Esophagus mucosa (tissue), 1 donor: ENCODE measurements at places on chromosomes 11 and 22. TPM values are rescaled to one million over a fixed set of nuclear protein-coding genes. Genes with fewer than 3 reads are reported as not detected.

- ATAC-seq, result no peak
Measured at GRCh38 chr22:42586381-42586780, 28.3 kb downstream of the POLDIP3 start.

- no peak for ATAC-seq
Measured at GRCh38 chr11:84720706-84721402, 906.3 kb downstream of the DLG2 start.

DNA sequence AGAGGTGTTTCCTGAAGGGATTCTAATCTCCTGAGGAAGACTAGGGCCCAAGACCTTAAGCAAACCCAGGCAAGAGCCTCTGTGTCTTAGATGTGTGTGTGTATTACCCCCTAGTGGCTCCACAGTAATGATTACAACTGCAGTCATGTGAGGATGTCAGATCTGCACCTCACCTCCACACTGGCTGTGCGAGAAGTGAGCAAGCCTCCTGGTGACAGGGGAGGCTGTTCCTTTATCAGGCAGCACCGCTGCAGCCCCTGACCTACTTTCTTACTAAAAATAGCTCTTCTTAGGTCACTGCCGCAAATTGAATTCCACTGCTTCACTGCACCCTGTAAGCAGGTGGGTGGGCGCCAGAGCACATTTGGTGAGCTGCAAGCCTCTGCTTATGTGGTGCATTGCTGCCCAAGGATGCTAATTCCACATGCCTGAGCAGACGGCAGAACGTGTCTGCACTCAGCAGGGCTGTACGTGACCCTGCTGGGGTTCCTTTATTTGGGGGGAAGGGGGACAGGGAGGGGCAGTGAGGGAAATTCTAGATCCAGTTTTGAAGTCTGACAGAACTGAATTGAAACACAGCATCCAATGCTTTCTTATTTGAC, 112.4 kb downstream of the KCNC1 start:
- ATAC-seq, result no peak

DNA sequence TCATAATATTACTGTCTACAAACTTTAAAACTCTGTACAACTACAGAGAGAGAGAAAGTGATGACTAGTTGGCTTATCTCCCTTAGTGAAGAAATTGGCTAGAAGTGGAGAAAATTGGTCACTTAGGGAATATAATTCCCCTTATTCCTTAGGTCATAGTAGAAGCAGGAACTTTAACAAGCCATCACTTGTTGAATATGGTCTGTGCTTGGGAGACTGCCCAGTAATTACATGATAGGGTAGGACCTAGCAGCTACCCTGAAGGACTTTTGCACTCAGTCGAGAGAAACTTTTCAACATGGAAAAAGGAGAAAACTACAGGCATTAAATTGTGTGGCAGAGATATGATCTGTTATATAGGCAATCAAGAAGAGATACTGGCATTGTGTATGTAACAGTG, 576.5 kb upstream of the CCDC90B start:
- ATAC-seq, result no peak

- no peak for ATAC-seq
Measured at GRCh38 chr11:30855383-30856006, 269.3 kb upstream of the MPPED2 start.

GRCh38 chr11:47572715-47573255, 6.0 kb downstream of the KBTBD4 start:
- ATAC-seq, result no peak

DNA sequence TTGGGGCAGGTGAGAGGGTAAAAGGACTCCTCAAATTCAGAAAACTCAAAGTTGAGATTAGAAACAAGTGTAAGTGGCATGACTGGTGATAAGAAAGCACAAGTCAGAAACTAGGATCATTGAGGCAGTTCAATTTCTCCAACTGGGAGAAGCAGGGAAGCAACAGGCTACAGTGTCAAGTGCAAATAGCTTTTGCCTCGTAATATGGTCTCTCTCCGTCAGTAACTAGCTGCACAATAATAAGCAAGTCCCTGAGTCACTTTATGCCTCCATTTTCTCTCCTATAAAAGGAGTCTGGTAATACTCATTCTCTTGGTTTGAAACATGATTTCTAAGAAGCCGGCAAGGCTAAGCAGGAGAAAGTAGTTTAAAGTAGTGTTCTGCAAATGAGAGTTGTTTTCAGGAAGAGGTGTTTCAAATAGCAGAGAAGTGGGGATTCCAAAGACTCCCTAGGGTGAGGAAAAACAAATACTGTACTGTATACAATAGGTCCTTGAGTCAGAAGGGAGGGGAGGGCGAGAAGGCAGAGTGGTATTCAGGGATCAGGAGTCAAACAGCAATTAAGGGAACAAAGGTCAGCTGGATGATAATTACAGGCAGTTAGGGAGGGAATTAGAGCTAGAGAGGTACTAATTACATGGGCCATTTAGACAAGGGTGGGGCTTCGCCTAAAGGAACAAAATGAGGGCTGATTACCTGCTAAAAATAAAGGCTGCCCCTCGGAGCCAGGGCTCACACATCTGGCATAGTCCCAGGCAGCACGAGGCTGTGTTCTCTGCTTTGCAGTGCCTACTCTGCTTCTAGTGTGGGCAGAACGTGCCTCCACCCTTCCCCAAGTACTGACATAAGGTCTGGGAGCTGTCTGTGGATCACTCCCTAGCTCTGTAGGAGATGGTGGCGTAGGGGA, 96.0 kb upstream of the BDNF start:
- ATAC-seq, result no peak

- no peak for ATAC-seq
Measured at GRCh38 chr22:19982991-19983578, 33.5 kb downstream of the ARVCF start.

GRCh38 chr11:112590764-112591163, 330.1 kb upstream of the PLET1 start:
- ATAC-seq, result no peak

DNA sequence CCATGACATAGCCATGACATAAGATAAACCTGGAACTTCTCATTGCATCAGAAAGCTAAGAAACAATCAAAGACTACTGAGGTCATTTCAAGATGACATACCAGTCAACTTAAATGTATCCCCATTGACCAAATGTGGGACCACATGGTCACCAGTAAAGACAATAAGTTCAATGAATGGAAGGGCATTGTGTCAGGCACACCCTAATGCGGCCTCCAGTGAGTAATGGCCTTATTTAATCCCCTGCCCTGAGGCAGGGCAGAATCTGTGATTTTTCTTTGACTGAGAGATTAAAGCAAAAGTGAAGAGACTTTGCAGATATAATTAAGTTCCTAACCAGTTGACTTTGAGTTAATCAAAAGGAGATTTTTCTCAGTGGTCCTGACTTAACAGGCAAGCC, 17.3 kb upstream of the SYT8 start:
- peak; percentile 75 for ATAC-seq

GRCh38 chr11:32581556-32581955, 2.1 kb upstream of the EIF3M start:
- peak; percentile 72 for ATAC-seq

DNA sequence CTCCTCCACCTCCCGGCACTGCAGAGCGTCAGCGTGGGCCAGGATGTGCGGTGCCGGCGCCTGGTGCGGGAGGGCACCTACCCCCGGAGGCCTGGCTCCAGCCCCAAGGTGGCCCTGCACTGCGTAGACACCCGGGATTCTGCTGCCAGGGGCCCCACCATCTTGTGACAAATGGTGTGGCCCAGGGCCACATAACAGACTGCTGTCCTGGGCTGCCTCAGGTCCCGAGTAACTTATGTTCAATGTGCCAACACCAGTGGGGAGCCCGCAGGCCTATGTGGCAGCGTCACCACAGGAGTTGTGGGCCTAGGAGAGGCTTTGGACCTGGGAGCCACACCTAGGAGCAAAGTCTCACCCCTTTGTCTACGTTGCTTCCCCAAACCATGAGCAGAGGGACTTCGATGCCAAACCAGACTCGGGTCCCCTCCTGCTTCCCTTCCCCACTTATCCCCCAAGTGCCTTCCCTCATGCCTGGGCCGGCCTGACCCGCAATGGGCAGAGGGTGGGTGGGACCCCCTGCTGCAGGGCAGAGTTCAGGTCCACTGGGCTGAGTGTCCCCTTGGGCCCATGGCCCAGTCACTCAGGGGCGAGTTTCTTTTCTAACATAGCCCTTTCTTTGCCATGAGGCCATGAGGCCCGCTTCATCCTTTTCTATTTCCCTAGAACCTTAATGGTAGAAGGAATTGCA, 13.5 kb downstream of the TSKU start:
- no peak for ATAC-seq

GRCh38 chr11:30914143-30914762, 328.1 kb upstream of the MPPED2 start:
- peak; percentile 71 for ATAC-seq

- ATAC-seq, result no peak
Measured at GRCh38 chr11:100622404-100622803, 64.7 kb upstream of the ARHGAP42 start.

DNA sequence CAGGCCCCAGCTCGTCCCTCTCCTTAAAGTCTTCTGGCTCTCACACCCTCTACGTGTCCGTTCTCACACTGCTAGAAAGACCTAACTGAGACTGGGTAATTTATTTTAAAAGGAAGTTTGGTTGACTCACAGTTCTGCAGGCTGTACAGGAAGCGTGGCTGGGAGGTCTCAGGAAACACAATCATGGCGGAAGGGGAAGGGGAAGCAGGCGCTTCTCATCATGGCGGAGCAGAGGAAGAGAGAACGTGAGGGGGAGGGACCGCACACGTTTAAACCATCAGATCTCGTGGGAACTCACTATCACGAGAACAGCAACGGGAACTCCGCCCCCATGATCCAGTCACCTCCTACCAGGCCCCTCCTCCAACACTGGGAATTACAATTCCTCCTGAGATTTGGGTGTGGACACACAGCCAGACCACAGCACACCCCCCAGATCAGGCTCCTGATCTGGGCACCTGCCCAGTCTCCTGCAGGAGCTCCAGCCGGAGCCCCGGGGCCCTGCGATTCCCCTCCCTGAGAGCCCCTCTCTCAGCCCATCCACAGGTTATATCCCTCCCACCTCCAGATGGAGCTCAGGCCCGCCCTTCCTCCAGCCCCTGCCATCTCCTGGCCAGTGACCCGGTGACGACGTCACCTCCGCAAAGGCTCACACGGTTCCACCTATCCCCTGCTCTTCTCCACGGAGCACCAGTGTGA, 170.2 kb downstream of the BRD1 start:
- ATAC-seq, result peak; percentile 62

DNA sequence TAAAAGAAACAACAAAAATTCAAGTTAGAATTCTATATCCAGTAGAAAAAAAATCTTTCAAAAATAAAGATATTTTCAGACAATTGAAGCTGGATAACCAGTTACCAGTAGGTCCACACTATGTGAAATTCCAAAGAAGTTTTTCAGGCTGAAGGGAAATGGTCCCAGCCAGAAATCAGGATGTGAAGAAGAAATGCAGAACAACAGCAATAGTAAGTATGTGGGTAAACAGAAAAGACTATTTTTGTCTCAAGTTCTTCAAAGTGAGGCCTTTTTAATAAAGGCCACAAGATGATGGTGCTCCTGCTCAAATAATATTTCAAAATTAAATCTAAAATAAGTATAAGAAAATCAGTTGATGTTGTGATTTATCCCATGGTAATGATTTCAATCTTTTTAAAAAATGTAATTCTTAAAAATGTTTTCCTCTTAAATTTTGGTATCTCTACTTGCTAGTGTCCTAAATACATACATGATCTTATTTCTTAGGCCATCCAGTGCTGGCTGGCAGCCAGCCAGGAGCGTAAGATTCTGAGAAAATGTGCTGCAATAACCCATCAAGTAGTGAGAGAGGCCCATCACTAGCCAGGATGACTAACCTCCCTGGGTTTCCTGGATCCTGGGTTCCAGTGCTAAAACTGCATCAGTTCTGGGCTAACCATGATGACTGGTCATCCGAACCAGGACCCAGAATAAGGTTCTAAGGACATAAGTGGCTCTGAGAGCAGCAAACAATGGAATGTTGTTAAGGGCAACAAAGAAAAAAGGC, 15.6 kb upstream of the UCP3 start:
- no peak for ATAC-seq

- ATAC-seq, result no peak
Measured at GRCh38 chr11:1326435-1327063, 17.1 kb upstream of the TOLLIP start.

GRCh38 chr11:58641803-58642581, 19.5 kb downstream of the CNTF start:
- ATAC-seq, result peak; percentile 17

GRCh38 chr22:37318364-37319109, 36.2 kb downstream of the CYTH4 start:
- ATAC-seq, result no peak

GRCh38 chr11:1297011-1297575, 12.3 kb downstream of the TOLLIP start:
- ATAC-seq, result no peak

DNA sequence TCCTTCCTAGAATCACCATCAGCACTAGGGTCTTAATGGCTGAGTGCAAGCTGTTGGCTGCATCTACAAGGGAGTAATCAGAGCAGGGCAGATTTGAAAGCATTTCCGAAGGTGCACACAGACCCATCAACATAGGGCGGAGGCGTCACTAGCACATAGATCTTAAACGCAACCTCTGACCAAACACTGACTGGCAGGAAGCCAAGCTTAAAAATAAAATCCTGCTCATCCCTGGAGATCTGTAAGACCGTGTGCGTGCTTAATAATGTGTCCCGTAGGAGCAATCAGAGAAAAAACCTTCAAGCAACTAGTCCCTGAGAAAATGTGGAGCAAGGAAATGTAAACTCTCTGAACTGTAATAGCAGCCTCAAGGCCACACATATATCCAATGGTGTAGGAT, 470.5 kb downstream of the ETS1 start:
- ATAC-seq, result no peak

DNA sequence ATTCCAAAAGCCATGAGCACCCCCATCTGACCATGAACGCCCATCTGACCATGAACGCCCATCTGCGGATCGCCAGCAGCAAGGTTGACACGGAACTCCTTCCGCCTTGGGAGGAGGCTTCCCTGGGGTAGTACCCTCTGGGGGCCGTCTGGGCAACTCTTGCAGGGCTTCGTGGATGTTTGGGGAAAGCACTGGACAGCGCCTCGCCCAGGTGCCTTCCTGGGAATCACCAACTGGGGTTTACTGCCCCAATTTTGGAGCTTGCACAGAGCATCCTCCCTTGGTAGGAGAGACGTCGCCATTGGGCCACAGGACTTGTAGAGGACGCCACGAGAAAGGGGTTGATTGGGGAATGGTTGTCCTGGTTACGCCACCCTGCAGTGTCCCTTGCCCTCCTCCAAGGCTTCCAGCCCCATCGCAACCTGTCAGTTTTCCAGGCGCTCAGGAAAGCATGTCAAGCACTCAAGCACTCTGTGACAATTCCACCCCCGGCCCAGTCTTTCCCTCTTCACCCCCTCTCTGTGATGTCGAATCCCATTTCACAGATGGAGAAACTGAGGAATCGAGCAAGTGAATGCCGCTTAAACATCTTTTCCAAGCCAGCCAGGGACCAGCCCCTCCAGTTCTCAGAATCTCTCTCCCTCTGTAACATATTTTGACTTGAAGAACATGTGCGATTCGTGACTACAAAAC, 914 bp upstream of the PRDM11 start:
- no peak for ATAC-seq

GRCh38 chr11:95082576-95083001, 7.1 kb upstream of the ENDOD1 start:
- ATAC-seq, result no peak

The TTLL1 gene
- total RNA-seq, result 4.7 TPM

The TESMIN gene
- total RNA-seq, result 5.2 TPM

The MMP27 gene
- not detected for total RNA-seq

The SERPING1 gene
- 16.7 TPM for total RNA-seq

The CASP4 gene
- 77.3 TPM for total RNA-seq

The OR5W2 gene
- not detected for total RNA-seq

The OR56A1 gene
- total RNA-seq, result not detected

The BBOX1 gene
- total RNA-seq, result 13.7 TPM

The GPHA2 gene
- not detected for total RNA-seq

The P2RY2 gene
- total RNA-seq, result 44.3 TPM
